NCI-H1417 treated with DMSO at 0.1 percent for 48 hours (cell line): ENCODE measurements at places on chromosomes 4 and X.
A peak's percentile ranks its signal among the peaks of the same experiment; 100 is the strongest.

GRCh38 chr4:15145709-15146108 lies 143.4 kb downstream of the CPEB2 start:
- no peak for DNase-seq

GRCh38 chr4:16483540-16483939 lies 257.3 kb upstream of the TAPT1 start:
- DNase-seq, result no peak

DNA sequence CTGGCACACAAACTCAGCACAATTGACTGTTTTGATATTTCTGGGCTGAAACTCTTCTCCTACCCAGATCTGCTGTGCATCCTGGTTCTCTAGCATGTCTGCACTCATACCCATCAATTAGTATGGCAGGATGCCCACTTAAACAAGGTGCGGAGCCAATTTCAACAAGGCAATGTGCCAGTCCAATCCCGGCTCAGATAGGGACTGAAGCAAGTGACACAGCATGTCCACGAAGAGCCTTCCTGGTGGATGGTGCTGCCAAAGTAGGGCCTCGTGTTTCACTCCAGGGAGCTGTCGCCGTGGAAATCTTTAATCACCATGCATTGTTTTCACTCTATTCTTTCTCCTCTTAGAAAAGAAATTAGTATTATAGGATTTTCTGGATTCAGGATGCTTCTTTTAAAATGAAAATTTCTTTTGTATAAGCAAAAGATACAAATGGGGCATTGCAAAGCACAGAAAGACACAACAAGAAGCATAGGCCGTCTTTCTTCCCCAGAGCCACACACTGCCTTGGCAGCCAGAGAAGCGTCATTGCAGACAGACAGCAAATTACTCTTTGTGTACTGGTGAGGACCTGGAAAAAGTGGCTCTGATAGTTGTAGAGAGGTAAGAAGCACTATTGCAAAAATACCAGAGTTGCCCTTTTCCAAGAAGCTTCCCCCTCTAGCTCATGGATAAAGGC lies 40.6 kb upstream of the LSM6 start:
- no peak for DNase-seq

DNA sequence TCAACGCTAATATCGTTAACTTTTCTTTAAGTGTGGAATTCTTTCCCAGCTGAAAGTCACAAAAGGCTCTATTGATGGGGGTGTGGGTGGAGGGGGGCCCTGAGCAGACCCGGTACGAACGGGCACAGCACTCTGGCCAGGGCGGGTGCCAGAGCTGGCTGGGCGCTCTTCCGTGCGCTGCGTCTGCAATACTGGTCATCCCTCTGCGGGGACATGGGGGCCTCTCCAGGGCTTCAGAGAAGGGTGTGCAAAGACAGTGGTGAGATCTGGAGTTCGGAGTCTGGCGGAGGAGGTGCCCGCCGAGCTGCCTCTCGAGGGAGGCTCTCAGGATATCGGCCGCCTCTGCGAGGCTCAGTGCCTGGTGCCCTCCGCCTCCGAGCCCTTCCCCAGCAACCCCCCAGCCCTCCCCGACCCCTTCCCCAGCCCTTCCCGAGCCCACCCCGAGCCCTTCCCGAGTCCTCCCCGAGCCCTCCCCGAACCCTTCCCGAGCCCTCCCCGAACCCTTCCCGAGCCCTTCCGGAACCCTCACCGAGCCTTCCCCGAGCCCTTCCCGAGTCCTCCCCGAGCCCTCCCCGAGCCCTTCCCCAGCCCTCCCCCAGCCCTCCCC lies 34.3 kb downstream of the FGFRL1 start:
- no peak for DNase-seq

DNA sequence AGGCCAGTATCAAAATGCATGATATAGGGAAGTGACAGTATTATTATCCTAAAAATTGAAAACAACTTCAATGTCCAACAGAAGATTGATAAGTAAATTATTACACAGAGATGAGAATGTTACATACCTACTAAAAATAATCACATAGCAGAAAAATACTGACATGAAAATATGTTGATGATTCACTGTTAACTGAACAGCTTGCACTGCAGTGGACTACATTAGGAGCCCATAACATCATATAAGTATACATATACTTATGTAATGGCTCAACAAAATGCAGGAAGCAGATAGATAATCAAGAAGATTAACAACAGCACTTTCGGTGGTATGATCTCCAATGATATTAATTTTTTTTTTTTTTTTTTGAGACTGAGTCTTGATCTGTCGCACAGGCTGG lies 7.1 kb downstream of the CLOCK start:
- DNase-seq, result no peak

GRCh38 chr4:117084866-117085701 lies at the start of gene TRAM1L1:
Gene TRAM1L1 (minus strand): TSS chr4:117085576. CDS start chr4:117085393, 183 bp downstream.
- peak; percentile 51 for DNase-seq

DNA sequence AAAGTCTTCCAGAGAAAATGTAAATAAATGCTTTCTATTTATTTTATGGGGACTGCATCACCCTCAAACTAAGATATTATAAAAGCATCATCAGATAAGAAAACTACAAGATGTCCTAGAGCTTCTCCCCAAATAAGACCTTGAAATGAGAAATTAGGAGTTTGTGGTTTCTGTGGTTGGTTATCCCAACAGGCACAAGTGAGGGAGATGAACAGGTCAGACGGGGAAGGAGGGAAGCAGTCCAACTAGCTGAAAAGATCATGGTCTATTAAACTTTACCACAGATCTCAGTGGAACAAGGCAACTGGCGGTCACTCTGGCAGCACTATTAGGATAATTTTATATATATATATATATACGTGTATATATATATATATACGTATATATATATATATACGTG lies 319.3 kb upstream of the GRID2 start:
- DNase-seq, result no peak

DNA sequence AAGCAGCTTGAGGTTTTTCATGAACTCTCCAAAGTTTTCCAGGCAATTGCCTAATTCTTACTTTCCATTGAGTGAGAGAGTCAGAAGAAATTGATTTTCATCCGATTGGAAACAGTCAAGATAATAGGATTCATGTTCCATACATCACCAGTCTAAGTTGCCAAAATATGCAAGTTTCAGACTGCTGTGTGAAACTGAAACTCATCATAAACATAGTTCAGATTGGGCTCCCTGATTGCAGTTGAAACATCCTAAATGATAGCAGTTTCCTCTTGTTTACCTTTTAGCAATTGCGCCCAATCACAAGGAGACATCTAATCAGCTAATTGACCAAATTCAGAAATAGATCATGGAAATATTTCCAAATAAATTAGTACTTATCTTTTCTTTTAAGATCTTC lies 56.8 kb downstream of the SPANXN4 start:
- no peak for DNase-seq

DNA sequence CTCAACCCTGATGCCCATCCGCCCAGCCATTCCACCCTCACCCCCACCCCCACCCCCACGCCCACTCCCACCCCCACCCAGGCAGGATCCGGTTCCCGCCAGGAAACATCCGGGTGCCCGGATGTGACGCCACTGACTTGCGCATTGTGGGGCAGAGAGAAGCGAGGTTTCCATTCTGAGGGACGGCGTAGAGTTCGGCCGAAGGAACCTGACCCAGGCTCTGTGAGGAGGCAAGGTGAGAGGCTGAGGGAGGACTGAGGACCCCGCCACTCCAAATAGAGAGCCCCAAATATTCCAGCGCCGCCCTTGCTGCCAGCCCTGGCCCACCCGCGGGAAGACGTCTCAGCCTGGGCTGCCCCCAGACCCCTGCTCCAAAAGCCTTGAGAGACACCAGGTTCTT lies at the start of gene MAGEA1:
MAGEA1 (plus strand) TSS at position 154 of the 400 bp plus-strand sequence. CDS start 3,106 bp downstream, outside the sequence.
- no peak for DNase-seq

DNA sequence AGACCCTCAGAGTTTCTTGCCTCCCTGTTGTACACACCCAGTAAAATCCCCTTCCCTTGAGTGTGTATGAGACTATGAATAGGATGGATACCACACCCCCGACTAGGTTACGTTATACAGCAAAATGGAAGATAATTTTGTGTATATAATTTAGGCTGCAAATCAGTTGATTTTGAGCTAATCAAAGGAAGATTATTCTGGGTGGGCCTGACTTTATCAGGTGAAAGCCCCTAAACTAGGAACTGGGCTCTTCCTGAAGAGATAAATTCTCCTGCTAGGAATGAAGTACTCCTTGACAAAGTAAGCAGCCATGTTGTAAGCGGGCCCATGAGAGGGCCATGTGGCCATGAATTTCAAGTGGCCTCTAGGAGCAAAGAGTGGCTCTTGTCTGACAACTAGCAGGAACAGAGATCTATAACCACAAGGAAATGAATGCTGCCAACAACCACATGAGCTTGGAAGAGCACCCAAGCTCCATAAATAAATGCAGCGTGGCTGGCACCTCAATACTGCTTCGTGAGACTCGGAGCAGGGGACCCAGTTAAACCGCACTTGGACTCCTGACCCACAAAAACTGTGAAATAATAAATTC lies 646.4 kb downstream of the IL1RAPL1 start:
- DNase-seq, result no peak

- DNase-seq, result no peak
Measured at GRCh38 chr4:145867406-145867805, 71.2 kb downstream of the ZNF827 start.

DNA sequence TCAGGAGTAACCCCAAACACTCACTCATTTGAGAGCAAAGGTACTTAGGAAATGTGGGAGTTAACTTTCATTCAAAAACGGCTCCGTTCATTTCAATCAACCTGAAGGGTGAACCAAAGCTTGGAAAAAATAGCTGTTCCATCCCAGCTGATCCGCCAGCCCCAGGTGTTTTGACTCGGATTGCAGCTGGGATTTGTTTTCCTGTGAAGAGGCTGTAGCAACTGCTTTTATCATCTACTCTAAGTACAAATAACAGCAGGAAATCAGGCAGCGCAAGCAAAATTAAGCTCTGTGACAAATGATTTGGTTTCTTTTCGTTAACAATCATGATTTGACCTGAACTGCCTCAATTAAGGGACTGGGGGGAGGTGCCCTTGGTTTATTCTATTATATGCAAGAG lies 154.7 kb downstream of the BEND2 start:
- peak; percentile 97 for DNase-seq

GRCh38 chr4:22315628-22316027 lies 200.2 kb downstream of the ADGRA3 start:
- no peak for DNase-seq

- no peak for DNase-seq
Measured at GRCh38 chrX:153793291-153793690, 884 bp downstream of the IDH3G start.

GRCh38 chrX:71955530-71956120 lies 45.0 kb downstream of the NHSL2 start:
- DNase-seq, result no peak

DNA sequence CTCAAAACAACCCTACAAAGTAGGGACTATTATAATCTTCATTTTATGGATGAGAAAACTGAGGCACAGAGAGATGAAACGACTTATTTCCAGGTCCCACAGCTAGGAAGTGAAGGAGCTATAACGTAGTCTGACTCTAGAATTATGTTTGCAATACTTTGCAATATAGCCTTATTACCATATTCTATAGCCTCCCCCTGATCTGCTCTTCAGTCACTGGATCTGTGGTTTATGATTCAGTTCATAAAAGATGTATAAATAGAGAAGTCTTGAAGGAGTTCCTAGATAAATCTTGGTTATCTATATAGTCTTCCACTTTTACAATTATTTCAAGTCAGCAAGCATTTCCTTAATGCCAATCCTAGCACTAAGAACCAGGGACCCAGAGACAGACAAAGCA lies 57.5 kb downstream of the OPHN1 start:
- DNase-seq, result no peak

- DNase-seq, result no peak
Measured at GRCh38 chrX:123851079-123851478, 8.8 kb upstream of the XIAP start.
